ENCODE measurements at places on chromosomes 5 and 9. TPM values are rescaled to one million over a fixed set of nuclear protein-coding genes. Genes with fewer than 3 reads are reported as not detected.

Gene NR5A1
- total RNA-seq, result not detected

Gene FBXW2
- total RNA-seq, result 41.3 TPM

DNA sequence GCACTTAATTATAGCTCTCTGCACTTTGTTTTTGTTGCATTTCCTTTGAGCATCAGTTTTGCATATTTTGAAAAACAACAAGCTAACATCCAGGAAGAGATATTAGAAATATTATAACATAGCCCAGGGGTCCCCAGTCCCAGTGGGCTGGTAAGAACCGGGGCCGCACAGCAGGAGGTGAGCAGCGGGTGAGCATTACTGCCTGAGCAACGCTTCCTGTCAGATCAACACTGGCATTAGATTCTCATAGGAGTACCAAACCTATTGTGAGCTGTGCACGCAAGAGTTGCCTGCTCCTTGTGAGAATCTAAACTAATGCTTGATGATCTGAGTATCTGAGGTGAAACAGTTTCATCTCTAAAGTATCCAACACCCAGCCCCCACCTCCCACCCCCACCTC is 675.9 kb upstream of the ZNF608 start:
- DNase-seq, result no peak

Gene ZNF366
- 8.1 TPM for total RNA-seq

Gene STOM
- total RNA-seq, result 165 TPM

Gene ELAVL2
- total RNA-seq, result 0.08 TPM

Gene IL9
- not detected for total RNA-seq
